ENCODE measurements at places on chromosomes 5 and 9.
A peak's percentile ranks its signal among the peaks of the same experiment; 100 is the strongest.

- no peak for DNase-seq
Observed at GRCh38 chr9:112112519-112112918, 62.6 kb downstream of the SUSD1 start.

GRCh38 chr5:135193213-135194125 is 159.4 kb upstream of the PITX1 start:
- DNase-seq = no peak

DNA sequence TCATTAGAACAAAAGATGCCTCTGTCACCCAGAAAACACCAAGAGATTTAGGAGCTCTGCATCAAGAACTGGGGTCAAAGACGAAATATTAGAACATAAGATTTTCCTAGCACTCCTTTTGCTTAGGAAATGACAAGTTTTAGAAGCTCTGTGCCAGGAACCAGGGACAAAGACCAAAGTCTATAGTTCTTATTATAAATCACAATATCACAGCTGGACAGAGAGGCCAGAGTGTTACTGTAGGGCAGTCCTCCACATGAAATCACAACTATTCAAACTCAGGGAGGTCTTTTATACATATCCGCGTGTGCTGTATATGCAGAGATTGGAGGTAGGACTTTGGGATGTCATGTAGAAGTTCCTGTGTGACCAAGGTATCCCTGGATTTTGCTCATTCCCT is 116.7 kb upstream of the SAP30L start:
- DNase-seq = no peak

GRCh38 chr9:106697390-106697749 is 165.6 kb upstream of the ZNF462 start:
- no peak for DNase-seq

- peak; percentile 79 for DNase-seq
Observed at GRCh38 chr5:138752951-138753793, at the start of gene CTNNA1. Gene CTNNA1, plus strand, starts transcription at chr5:138753425. Its CDS starts 28,500 bp downstream, at chr5:138781925.

- DNase-seq = no peak
Observed at GRCh38 chr9:105168870-105169319, 75.6 kb upstream of the SLC44A1 start.

- peak; percentile 2 for DNase-seq
Observed at GRCh38 chr5:123720955-123721354, 209.0 kb downstream of the CSNK1G3 start.

DNA sequence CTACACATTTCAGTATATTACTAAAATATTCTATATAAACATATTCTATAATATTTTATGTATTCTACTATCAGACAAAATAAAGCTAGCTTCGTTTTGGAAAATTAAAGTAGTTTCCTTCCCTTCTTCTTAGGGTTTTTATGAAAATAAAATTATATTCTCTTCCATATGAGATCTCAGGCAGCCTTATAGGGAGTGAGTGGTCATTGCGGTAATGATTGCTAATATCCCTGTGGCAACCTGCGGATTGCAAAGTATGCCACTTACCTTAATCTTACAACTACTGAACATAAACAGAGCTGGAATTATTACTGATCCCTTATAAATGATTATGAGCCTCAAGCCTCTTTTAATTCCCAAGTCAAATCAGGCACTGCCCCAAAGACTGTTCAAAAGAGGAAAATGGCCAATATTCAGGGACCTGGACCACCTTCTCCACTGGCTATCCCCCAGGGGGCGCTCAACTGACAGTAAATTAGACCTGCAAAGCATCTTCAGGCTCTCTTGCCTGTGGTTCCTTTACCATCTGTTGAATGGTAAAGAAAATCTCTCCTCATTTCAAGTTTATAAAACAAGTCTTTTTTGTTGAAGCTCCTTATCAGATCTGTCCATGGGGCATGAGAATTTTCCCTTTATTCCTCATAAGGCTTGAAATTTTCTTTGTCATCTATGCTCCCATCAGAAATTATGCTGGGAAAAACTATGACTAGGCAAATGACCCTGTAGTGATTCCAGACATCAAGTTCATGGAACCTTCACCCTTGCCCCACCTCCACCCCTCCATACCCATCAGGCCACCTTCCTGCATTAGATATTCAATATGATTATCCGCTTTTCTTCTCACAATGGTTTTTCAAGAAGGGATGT is 163.9 kb downstream of the CEMIP2 start:
- DNase-seq = peak; percentile 91

DNA sequence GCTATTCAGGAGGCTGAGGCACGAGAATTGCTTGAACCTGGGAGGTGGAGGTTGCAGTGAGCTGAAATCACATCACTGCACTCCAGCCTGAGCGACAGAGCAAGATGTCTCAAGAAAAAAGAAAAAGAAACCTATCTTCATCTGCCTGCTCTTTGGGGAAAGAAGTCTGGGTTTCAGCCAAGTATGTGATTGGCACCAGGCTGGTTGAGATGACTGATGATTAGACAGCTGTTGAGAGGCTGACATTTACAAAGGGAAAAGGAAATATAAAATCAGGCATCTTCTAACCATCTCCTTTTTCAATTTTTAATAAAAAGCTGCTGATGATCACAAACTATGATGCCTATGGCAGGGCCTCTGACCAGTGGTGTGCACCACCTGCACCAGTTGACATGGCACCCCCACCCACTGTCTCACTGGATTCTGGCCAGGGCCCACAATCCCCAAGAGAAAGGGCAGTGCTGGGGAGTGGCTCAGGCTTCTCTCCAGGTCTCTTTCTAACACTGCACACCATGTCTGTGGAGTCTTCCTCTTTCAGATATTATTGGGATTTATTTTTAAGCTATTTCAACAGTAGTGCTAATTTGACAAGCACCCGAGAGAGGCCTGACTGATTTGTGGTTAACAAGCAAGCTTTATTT is 17.2 kb upstream of the C5orf15 start:
- DNase-seq = no peak

DNA sequence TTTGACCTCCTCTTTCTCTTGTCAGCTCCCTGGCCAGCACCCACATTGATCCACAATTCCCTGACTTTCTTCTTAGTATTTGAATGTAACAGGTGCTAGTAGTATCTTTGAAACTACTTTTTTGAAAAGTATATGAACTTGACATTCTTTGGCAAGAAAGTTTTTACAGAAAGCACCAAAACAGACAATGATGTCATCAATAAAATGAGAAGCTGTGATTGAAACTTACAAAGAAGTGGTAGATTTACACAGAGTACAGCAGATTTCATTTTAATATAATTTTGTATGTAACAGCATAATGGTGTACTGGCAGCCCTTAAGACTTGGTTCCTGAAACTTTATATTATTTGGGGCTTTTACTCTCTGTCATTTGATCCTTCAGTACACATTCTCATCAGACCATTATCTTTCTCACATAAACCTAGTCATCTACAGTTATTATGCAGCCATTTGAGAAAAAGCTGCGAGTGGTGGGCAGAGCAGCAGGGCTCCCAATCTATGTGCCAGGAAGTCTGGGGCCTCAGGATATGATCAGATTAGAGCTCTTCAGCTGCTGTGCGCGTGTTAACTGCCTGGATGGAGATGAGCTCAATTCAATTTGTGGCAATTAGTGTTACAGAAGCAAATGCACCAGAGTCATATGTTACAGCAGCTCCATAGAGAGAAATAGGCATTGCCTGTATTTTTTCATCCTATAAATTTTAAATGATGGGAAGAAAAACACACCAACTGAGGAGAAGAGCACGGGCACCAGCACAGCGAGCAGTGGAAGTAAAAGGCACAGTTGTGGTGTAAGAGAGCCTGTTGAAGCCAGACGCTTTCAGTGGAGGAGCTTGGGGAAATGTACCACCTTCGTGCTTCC is 126.1 kb downstream of the STARD4 start:
- no peak for DNase-seq

DNA sequence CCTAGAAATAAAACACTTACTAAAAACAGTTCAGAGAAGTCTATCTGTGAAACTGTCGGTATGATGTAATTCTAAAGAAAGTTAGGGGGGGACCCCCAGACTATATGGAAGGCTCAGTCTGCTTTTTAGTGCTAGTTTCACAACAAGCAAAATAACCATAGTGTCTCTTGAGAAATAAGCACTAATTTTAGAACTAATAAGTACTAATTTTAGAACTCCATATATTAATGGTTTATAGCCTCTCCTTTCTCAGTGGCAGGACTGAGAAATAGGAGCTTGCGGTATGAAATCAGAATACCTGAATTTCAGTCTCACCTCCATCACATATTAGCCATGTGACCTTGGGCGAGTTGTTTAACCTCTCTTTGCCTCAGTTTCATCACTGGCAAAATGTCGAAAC is 1.4 kb upstream of the PHF24 start:
- no peak for DNase-seq

DNA sequence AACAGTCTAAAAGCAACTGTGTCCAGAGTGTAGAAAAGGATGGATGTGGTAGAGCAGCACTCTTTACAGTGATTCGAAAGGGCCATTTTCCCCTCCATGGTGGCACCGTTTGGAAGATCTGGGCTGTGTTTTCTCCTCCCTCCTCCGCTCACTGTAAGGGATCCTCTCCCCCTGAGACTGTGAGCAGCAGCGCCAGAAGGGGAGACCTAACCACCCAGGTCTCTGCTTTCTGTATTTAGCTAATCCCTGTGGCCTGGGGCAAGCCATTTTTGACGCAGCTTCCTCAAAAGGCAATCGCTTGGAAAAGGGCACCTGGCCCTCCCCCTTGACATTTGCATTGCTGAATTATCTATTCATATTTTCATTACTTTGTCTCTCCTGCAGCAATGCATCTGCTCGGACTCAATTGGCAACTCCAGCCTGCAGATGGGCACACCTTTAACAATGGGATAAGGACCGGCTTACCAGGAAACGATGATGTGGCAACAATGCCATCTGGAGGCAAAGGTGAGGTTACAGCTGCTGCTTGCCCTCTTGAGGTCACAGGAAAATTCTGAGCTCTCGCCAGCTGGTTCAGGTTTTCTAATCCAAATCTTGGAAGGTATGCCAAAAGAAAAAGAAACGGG is 244.3 kb upstream of the WWC1 start:
- DNase-seq = peak; percentile 41

DNA sequence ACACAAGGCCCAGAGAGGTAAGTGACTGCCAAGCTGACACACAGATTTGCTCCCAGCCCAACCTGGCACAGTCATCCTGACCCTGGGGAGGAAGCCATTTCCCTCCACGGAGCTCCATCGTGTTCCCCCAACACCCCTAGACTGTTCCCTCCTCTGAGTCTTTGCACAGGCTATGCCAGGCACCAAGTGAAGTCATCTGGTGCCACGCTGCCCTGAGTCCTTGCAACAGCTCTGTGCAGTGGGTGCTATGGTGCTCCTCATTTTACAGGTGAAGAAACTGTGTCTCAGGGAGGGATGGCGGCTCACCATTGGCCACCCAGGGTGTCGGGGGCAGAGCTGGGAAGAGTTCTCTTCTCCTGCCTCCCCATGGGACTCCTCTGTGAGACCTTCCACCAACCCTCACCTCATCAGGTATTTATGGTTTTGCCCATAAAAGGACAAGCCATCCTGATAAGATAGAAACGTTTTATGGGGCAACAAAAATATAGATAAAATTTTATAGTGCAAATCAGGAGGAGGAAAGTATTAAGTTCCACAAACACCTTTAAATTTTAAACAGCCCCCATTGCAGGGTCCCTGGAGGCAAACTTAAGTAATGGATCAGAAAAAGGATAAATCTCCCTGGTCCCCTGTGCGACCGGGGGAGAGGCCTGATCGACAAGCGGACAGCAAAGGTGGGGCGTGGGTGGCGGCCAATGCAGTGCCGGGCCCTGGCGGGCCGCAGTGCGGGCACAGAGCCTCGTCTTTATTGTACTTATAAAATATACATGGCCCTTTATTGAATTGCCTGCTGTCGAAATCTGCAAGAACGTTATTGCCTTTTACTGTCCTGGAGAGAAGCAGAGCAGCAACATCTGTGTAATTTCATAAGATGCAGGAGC is 50.2 kb upstream of the ZBTB43 start:
- DNase-seq = no peak

- DNase-seq = no peak
Observed at GRCh38 chr9:86649913-86650312, 295.7 kb upstream of the TUT7 start.
